Left hindlimb (tissue), 1 donor: ENCODE measurements at places on chromosomes 6 and 20.
A peak's percentile ranks its signal among the peaks of the same experiment; 100 is the strongest.

DNA sequence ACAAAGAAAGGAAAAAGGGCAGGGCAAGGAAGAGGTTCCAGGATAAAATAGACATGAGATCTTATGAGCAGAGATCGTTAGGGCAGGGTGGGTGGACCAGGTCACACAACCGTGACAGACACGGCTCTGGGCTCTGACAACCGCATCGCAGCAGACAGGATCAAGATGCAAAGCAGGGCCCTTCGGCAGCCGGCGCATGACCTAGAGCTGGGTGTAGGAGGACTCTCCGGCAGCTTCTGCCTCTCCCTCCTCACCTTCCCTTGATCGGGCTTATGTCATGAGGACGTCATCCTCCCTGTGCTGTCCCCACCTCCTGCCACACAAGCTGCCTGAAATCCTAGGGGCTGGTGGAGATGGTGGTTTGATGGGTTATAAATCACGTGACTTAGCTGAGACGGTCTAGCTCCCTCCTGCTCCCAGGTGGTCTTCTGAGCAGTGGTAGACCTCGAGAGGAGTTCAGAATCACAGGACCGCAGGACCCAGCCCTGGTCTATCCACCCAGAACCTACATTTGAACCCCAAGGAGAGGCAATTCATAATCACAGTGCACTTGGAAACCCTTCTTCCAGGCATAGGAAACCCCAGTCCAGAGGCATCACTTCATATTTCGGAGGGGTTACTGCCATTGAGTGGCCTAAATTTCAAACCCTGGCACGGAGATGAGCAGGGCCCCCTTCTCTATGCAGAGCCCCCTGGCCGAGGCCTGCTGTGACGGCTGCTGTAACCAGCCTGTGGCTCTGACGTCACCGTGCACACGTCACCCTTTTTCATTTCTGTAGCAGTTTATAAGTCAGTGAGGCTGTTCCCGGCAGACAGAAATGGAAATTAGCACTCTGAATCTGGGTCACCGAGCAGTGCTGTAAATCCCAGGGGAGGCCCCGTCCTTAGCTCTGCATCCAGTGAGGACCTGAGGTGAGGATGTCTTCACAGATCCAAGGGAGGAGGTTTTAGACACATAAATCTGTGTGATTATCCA lies 8.7 kb upstream of the CCR6 start:
- DNase-seq, result no peak

- no peak for DNase-seq
Observed at GRCh38 chr20:20649945-20650344, 62.5 kb downstream of the RALGAPA2 start.

- DNase-seq, result no peak
Observed at GRCh38 chr6:1611322-1611571, 1.5 kb downstream of the FOXC1 start.

DNA sequence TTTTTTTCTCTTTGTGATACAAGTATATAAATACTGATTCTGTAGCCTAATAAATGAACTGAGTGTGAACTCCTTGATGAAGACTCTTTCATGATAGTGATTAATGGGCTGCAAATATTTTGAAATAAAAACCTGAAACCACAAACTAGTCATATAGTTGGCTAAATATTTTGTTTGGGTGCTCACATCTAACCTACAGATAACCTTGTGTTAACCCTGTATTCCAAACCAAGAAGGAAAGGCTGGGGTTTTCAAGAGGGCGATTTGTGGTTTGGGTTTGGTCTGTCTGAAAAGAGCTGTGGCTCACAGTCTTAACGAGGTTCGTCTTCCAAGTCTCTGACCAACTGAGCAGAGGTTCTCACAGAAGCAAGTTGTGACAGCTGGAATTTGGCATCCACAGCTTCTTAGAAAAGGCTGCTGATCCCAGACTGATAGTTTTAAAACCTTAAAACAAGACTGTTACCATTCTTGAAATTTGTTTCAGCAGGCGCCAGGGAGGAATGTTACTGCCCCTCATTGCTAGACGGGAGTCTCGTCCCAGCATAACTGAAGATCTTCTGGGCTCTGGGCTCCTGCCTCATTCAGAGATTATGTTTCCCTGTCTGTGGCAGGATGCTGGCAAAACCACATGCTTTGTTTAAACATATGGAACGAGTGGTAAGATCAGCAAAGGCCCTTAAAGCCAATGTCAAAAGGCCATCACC lies 736.4 kb upstream of the MARCKS start:
- DNase-seq, result peak; percentile 64

DNA sequence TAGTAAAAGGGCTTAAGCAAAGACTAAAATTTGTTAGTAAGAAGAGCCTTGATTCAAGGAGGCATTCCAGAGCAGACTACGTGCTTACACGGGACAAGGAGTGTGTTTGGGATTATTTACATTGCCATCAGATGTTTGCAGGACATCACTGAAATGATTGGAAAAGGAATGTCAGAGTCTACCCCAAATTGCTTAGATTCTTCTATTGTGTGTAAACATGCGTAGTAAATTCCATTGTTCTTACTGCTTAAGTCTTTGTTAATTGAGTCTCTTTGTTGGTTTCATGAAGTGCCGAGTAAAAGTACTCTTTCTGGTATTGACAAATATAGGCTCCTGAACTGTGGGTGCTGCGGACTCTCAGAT lies 60.5 kb downstream of the CD83 start:
- DNase-seq, result no peak

GRCh38 chr6:33143113-33143770 lies 49.0 kb downstream of the COL11A2 start:
- no peak for DNase-seq

DNA sequence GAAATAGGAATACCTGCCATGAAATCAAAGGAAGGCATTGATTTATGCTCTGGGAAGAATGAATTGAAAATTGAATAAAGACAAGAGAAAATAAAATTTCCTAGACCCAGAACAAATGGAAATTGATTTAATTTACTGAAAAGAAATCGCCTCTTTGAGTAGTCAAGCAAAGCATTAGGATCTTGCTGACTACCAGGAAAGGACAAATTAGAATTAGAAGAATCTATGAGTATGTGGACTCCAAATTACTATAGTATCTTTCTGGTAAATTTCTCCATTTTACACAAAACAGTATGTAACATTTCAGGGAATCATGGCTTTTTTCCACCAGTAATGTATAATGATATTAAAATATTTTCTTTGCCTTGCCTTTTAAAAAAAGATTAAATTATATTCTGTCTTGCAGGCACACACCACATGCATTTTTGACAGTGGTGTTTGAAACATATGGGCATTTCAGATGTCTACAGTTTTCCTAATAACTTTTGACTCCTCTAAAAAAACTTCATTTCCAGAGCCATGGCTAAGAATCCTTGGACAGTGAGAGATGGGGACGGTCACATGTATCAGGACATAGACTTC lies 768.7 kb upstream of the NRSN1 start:
- DNase-seq, result no peak
